Right cardiac atrium (tissue), 5 donors: ENCODE measurements at places on chromosomes 11 and 22. TPM values are rescaled to one million over a fixed set of nuclear protein-coding genes. Genes with fewer than 3 reads are reported as not detected.

TMEM191C gene
- total RNA-seq = 0.68 TPM

DNAJC24 gene
- 18.9 TPM for total RNA-seq

CREB3L1 gene
- total RNA-seq = 9.7 TPM

THY1 gene
- 2.9 TPM for total RNA-seq

OLFML1 gene
- total RNA-seq = 7.2 TPM
